Lower lobe of right lung (tissue), 2 donors: ENCODE measurements at places on chromosomes 16 and 17. TPM values are rescaled to one million over a fixed set of nuclear protein-coding genes. Genes with fewer than 3 reads are reported as not detected.

Gene KCNJ18
- not detected for total RNA-seq

Gene DNAH2
- 6.2 TPM for total RNA-seq

Gene DOC2B
- total RNA-seq = 6.2 TPM

Gene OR4D1
- total RNA-seq = not detected

Gene SLC12A3
- total RNA-seq = not detected

Gene TPSD1
- total RNA-seq = 9.6 TPM

Gene CD79B
- 4.7 TPM for total RNA-seq

Gene TSPOAP1
- total RNA-seq = 20.2 TPM

DNA sequence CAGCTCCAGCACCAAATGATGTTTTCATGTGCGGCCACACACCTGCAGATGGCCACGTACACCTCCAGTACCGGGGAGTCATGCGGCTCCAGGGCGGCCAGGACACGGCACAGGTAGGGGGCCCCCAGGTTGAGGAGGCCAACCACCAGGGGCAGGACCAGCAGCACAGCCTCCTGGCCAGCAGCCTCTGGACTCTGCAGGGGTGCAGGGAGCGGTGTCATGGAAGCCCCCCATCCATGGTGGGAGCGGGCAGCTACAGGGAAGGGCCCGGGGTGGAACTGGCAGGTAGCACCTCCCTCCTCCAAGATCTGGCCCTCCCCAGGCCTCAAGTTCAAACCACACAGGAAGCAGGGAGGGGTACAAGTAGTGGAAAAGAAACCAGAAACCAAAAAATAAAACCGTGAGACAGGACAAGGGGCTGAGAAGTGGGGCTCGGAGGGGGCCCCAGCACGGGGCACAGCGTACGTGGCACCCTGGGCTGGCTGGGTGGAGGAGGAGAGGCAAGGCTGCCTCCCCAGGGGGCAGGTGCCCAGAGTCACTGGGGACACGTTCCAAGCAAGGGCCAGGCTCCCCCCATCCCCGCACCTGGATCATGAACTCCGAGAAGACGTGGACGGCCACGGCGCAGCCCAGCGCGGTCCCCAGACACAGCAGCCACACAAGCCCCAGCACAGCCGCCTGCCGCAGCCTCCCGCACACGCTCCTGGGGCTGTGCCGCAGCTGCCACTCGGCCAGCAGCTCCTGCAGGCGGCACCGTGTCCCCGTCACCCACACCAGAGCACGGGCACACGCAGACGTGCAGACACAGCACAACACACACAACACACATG lies 7.4 kb downstream of the TMC6 start:
- H3K4me1 ChIP-seq = peaks cover 22% of the 10 kb centered on the region
- H3K4me3 ChIP-seq = peak overlapping the region; percentile 27
- DNase-seq = no peak
- peak overlapping the region; percentile 53 for H3K27ac ChIP-seq

- H3K4me3 ChIP-seq = no peak overlapping the region
- H3K27me3 ChIP-seq = no peaks in the 10 kb centered on the region
- peaks cover 31% of the 10 kb centered on the region for H3K4me1 ChIP-seq
- no peaks in the 10 kb centered on the region for H3K36me3 ChIP-seq
- DNase-seq = no peak
Observed at GRCh38 chr16:68782198-68783174, 45.4 kb downstream of the CDH1 start.

GRCh38 chr16:54285414-54286089 lies 1.0 kb downstream of the IRX3 start:
- DNase-seq = no peak
- peaks cover 29% of the 10 kb centered on the region for H3K4me1 ChIP-seq
- H3K4me3 ChIP-seq = peak overlapping the region; percentile 60
- no peaks in the 10 kb centered on the region for H3K36me3 ChIP-seq

DNA sequence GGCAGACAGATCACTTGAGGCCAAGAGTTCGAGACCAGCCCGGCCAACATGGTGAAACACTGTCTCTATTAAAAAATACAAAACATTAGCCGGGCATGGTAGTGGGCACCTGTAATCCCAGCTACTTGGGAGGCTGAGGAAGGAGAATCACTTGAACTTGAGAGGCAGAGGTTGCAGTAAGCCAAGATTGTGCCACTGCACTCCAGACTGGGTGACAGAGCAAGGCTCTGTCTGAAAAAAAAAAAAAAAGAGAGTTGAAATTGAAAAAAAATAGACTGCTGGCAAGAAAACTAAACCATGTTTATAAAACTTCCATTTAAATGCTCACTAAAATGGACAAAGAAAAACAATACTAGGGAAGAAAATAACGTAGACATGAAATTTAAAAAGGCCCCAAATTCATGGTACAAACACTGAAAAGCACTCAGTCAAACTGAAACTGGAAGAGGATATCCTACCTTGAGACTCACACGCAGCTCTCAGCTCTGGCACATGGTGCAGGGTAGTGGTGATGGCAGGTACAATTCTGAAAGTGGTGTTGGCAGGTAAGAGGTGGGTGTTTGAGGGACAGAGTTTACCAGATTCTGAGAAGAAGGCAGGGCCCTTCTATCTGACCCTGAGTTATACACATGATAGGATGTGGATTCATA lies 19.3 kb downstream of the CNTROB start:
- peaks cover 38% of the 10 kb centered on the region for H3K36me3 ChIP-seq
- H3K27me3 ChIP-seq = no peaks in the 10 kb centered on the region
- peak overlapping the region; percentile 40 for H3K4me3 ChIP-seq
- peak overlapping the region; percentile 53 for H3K27ac ChIP-seq
- H3K4me1 ChIP-seq = no peaks in the 10 kb centered on the region
- DNase-seq = no peak

DNA sequence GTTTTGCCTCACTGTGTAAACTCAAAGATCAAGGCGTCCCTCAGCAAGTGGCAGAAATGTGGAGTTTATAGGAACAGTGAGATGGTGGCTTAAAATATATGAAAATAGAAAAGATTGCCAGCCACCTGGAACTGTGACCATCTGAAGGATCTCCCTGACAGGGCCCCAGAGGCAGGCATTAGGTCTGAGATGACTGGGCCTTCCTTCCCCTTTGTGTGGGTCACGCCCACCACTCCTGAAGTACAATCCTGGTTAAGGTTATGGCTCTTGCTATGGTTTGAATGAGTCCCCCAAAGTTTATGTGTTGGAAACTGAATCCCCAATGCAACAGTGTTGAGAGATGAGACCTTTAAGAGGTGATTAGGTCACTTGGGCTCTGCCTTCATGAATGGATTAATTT lies 6.4 kb downstream of the ST6GALNAC2 start:
- no peak overlapping the region for H3K27ac ChIP-seq
- no peak for DNase-seq
- peaks cover under 1% of the 10 kb centered on the region for H3K4me1 ChIP-seq
- H3K4me3 ChIP-seq = no peak overlapping the region
- H3K36me3 ChIP-seq = no peaks in the 10 kb centered on the region
- no peaks in the 10 kb centered on the region for H3K27me3 ChIP-seq

GRCh38 chr17:83056583-83057396 lies 22.6 kb upstream of the METRNL start:
- H3K27me3 ChIP-seq = no peaks in the 10 kb centered on the region
- H3K27ac ChIP-seq = no peak overlapping the region
- peak; percentile 42 for DNase-seq
- no peaks in the 10 kb centered on the region for H3K36me3 ChIP-seq

GRCh38 chr16:21185659-21186325 lies 25.6 kb downstream of the ZP2 start:
- peaks cover 13% of the 10 kb centered on the region for H3K36me3 ChIP-seq
- no peak overlapping the region for H3K27ac ChIP-seq
- no peak for DNase-seq
- no peaks in the 10 kb centered on the region for H3K27me3 ChIP-seq

GRCh38 chr16:1275791-1276579 lies 20.1 kb downstream of the TPSD1 start:
- peaks cover 5% of the 10 kb centered on the region for H3K4me1 ChIP-seq
- H3K27me3 ChIP-seq = peaks cover 35% of the 10 kb centered on the region
- no peak for DNase-seq
- H3K36me3 ChIP-seq = no peaks in the 10 kb centered on the region

DNA sequence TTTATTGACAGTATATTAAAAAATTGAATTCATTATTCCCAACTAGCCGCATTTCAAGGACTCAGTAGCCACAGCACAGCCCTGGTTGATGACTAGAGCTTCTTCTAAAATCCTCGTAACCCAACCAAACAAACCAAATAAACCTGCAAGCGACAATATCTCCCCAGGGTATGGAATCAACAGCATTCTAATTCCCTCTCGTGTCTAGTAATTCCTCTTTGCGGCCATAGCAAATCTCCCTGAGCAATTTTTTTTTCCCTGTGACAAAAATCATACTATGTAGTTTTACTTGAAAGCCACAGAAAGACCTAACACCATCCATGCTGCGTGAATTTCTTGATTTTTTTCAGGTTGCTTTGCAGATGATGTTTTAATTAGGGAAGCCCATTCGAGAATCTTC lies 143.4 kb upstream of the MYOCD start:
- no peak for DNase-seq
- no peaks in the 10 kb centered on the region for H3K27me3 ChIP-seq
- no peaks in the 10 kb centered on the region for H3K4me1 ChIP-seq
- no peak overlapping the region for H3K4me3 ChIP-seq

DNA sequence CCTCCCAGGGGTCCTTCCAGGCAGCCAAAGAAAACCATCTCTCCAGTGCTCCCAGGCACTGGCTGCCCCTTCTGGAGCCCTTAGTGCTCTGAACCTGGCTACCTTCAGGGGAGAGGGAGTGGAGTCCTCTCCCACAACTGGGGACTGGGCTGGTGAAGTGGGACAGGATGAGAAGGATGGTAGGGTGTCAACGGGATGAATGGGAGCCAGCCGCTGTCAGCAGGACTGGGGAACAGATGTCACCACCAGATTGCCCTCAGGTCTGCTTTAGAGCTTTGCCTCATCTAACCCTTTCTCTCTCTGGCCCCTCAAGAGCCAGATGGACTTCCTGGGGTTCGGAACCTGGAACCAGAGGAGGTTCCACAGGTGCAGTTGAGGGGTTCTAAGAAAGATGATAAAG lies 488 bp upstream of the SEBOX start:
- H3K4me3 ChIP-seq = no peak overlapping the region
- H3K36me3 ChIP-seq = peaks cover 46% of the 10 kb centered on the region
- H3K27me3 ChIP-seq = no peaks in the 10 kb centered on the region
- peaks cover 7% of the 10 kb centered on the region for H3K4me1 ChIP-seq

- no peak overlapping the region for H3K27ac ChIP-seq
- peaks cover 11% of the 10 kb centered on the region for H3K36me3 ChIP-seq
- H3K4me1 ChIP-seq = peaks cover 47% of the 10 kb centered on the region
- H3K4me3 ChIP-seq = no peak overlapping the region
Observed at GRCh38 chr17:17832032-17832363, 4.8 kb downstream of the SREBF1 start.

GRCh38 chr16:73025151-73025855 lies 22.6 kb downstream of the ZFHX3 start:
- peaks cover 44% of the 10 kb centered on the region for H3K4me1 ChIP-seq
- no peak for DNase-seq
- no peak overlapping the region for H3K4me3 ChIP-seq

GRCh38 chr16:86044241-86044671 lies 145.3 kb downstream of the IRF8 start:
- no peaks in the 10 kb centered on the region for H3K36me3 ChIP-seq
- no peak overlapping the region for H3K4me3 ChIP-seq
- no peaks in the 10 kb centered on the region for H3K27me3 ChIP-seq
- no peaks in the 10 kb centered on the region for H3K4me1 ChIP-seq
- H3K27ac ChIP-seq = no peak overlapping the region

DNA sequence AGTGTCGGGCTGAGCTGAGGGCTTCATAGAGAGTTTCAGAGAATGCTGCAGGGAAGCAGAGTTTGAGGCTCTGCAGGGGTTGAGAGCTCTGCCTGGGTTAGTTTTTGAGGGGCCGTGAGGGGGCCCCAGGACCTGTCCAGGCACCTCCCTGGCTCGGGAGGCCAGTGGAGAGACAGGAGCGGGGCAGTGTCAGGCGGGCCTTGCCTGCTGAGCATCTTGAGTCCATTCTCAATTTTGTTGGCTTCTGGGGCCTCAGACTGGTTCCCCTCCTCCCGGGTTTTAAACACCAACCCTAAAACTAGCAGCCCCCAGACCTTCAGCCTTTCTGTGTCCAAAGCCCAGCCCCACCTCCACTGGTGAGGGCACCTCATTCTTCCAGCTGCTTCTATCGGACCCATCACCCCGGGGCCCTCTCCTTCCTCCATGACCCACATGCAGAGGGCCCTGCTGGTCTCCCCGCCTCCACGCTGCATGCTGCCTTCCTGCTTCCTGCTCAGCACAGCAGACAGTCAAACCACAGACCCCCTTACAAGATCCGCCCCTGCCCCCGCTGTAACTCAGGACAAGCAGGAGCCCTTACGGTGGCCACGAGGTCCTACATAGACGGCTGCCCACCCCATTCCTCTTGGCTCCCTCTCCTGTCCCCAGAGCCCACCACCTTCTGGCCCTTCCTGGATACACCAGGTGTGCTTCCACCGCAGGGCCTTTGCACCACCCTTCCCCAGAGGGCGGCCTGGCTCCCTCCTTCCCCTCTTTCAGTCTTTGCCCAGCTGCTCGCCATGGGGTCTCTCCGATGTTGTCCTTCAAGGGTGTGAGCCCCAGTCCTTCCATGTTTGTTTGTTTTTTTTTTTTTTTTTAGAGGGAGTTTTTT lies 3.8 kb downstream of the RNF213 start:
- H3K36me3 ChIP-seq = peaks cover 33% of the 10 kb centered on the region
- peak; percentile 65 for DNase-seq
- H3K4me1 ChIP-seq = peaks cover 58% of the 10 kb centered on the region
- peak overlapping the region; percentile 99 for H3K4me3 ChIP-seq

DNA sequence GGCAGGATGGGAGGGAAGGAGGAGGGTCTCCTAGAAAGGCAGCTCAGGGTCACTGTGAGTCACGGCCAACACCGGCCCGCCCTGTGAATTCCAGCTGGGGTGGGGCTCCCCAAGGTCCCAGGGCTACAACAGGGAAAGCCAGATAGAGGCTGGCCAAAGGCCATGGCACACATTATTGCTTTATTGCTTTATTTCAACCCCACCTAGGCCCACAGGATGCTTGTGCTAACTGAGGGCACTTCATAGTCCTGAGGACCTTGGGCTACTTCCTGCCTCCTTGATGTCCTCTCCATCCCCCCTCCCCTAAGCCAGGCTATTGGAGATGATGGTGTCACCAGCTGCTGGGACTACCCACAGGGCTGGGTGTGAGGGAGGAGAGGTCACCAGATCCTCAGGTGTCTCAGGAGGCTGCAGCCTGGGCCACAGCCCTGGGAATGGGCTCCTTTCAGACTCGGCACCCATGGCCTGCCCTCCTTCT lies 26.1 kb downstream of the LRRC75A start:
- no peak overlapping the region for H3K4me3 ChIP-seq
- no peaks in the 10 kb centered on the region for H3K27me3 ChIP-seq
- no peak overlapping the region for H3K27ac ChIP-seq
- DNase-seq = no peak

GRCh38 chr17:70307430-70308225 lies 138.3 kb downstream of the KCNJ2 start:
- no peak overlapping the region for H3K27ac ChIP-seq
- DNase-seq = no peak
- H3K27me3 ChIP-seq = no peaks in the 10 kb centered on the region

GRCh38 chr17:73645050-73645871 lies 1.0 kb upstream of the SDK2 start:
- peak overlapping the region; percentile 52 for H3K4me3 ChIP-seq
- H3K27ac ChIP-seq = no peak overlapping the region
- no peaks in the 10 kb centered on the region for H3K36me3 ChIP-seq
- peaks cover 27% of the 10 kb centered on the region for H3K4me1 ChIP-seq
- peaks cover 76% of the 10 kb centered on the region for H3K27me3 ChIP-seq
- no peak for DNase-seq
